ENCODE measurements at places on chromosomes 11 and 22.

- no peak for DNase-seq
These were observed 8.5 kb upstream of the ADORA2A start for GRCh38 chr22:24418786-24419474.

DNA sequence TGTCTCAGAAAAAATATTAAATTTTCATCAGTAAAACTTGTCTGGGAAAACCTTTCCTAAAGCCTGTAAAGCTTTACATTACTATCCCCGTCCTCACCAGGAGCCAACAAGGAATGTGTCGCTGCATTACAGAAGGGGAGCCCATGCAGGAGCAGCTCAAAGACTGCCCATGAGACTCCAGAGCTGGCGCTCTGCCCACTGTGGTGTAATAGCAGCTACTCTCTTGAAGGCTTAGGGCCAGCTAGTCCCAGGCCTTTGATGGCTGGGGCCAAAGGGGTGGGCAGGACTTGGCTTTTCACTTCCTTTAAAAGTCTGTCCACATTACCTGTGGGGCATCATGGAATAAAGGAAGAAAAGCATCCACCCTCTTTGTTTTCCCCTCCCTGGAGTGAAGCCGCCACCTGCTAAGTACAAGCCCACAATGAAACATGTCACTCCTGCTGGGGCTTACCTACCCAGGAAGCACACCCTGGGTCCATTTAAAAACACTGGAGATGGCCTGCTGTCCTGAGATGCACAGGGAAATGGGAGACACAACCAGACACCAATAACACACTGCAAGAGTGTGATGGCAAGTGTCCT lies 150.7 kb downstream of the ADAMTS15 start:
- no peak for DNase-seq

- DNase-seq, result no peak
These were observed 42.6 kb upstream of the TEAD1 start for GRCh38 chr11:12631651-12632050.

GRCh38 chr22:49536571-49537131 lies 291.0 kb downstream of the BRD1 start:
- no peak for DNase-seq

GRCh38 chr11:114057605-114058004 lies 1.9 kb upstream of the ZBTB16 start:
- no peak for DNase-seq
